ENCODE measurements at places on chromosomes 16 and 17.

- no peak for DNase-seq
These were observed 9.7 kb downstream of the TMC6 start for GRCh38 chr17:78118801-78119241.

DNA sequence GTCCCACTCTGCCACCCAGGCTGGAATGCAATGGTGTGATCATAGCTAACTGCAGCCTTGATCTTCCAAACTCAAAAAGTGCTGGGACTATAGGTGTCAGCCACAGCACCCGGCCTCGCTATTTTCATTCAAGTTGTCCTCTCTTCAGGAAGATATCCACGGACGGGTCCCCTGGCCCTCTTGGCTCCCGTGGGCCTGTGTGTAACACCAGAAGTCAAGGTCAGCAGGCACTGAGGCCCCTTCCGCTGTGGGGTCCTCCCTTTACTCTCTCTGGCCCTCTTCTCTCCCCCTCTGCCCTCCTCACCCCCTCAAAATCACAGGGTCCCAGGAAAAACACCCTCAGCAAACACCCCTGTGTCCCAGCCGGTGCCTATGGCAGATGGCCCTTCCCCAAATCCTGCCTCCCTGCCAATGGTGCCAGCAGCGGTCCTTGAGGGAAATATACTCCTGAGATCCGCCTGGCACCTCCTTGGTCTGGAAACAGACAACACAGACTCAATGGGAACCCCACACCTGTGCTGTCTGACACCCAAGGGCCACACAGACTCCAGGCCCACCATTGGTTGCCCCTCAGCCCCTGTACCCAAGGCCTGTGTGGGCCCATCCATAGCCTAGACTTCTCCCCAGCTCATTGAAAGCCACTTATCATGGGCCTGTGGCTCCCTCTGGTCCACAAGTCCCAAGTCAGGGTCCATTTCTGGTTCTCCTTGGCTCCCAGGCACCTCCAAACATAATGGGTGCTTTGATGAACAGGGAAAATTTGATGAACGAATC lies 221.5 kb downstream of the ZNF423 start:
- DNase-seq, result no peak

DNA sequence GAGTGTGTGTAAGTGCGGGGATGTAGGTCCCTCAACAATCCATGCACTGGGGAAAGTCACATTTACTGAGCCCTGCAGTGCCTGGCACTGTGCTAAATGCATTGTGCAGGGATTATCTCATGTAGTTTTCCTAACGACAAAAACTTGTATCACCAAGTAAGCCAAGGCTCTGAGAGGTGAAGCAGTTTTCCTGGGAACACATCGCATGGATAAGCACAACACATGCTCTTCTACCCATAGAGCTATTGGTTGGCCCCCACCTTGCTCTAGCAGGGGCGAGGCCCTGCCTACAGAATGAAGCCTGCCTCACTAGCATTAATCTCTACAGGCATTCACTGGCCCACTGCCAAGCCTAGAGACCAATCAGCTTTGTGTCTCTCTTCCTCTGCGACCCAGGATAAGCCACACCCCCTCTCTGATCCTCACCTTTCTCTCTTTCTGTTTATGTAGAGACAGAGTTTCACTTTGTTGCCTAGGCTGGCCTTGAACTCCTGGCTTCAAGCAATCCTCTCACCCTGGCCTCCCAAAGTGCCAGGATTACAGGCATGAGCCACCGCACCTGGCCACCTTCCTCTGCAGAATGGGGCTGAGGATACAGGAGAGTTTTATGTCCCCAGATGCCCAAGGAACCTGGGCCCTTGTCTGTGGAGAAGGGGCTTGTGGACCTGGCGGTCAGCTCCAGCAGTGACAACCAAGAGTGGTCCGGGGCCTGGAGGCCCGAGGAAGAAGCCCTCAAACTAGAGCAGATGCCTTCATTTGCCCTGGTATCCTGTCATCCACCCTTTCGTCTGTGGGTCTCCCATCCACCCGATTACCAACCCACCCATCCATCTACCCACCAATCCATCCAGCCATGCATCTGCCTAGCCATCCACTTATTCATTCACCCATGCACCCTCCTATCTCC lies 12.8 kb downstream of the CDH16 start:
- no peak for DNase-seq

DNA sequence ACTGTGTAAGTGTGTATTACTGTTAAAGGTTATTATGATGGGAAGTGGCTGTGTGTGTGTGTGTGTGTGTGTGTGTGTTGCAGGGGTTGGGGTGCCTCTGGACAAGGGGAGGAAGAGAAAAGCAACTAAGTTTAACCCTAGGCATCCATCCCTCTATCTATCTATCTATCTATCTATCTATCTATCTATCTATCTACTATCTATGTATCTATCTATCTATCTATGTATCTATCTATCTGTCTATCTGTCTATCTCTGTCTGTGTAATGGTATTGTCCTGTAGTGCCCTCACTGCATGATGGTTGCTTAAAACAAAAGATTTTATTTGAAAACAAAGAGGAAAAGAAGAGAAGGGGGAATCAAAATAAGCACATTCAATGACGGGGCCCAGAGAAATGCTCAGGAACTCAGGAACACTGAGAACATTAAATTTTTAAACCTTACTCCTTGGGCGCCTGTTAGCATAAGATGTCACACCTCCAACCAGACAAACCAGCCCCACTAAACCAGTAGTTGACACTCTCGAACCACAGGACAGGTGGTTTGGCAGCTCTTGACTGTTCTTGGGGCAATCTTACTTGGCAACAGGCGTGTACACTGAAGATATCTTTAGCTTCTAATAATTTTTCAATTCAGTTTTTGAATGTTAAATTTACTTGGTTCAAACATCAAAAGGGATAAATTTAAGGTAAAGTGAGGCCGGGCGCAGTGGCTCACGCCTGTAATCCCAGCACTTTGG lies 5.1 kb upstream of the RPL26 start:
- no peak for DNase-seq

- peak; percentile 65 for DNase-seq
These were observed at the start of gene DYNLRB2 for GRCh38 chr16:80540516-80541305. Gene DYNLRB2, plus strand, starts transcription at chr16:80540993. Its CDS starts 84 bp downstream, at chr16:80541077.

- no peak for DNase-seq
These were observed 106.2 kb downstream of the GRIN2A start for GRCh38 chr16:10076037-10076436.

- DNase-seq, result no peak
These were observed 23.3 kb upstream of the TAC4 start for GRCh38 chr17:49871211-49871610.

DNA sequence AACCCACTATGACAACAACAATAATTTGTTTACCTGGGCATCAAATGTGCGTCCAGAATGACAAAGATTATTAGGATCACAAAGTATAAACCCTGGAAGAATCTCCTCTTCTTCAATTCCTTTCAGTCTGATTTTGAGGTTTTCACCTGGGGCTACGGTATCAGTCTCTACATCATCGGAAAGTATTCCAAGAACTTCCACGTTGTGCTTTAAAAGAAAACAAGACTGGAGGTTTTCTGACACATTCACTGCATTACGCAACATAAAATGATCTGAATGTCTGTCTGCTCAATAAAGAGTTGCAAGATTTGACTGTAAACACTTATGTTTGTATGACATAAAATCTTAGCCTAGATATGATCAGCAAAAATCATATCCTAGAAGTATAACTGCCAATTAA lies 26.0 kb upstream of the RSL1D1 start:
- DNase-seq, result no peak

GRCh38 chr16:68644296-68644695 lies 814 bp upstream of the CDH3 start:
- DNase-seq, result no peak

DNA sequence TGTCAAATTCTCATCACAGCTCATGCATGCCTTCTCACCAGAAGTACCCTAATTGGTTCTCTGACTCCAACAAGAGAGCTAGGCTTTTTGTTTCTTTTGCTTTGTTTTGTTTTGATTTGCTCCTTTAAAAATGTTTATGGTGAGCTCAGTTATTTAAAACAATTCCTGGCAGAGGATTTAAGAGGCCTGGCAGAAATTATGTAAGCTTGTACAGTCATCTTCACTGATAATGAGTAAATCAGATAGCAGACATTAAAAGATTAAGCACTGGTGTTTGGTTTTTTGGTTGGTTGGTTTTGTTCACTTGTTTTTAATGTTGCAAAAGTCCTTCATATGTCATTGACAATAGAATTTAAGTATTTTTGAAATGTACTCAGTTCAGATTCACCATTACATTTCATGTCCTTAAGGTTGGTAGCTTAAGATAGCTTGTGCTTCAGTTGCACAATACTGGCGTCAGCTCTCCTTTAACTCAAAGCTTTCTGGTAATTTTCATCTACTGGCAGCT lies 378.9 kb downstream of the CDH13 start:
- no peak for DNase-seq

GRCh38 chr17:5516060-5516792 lies 29.9 kb downstream of the MIS12 start:
- no peak for DNase-seq

DNA sequence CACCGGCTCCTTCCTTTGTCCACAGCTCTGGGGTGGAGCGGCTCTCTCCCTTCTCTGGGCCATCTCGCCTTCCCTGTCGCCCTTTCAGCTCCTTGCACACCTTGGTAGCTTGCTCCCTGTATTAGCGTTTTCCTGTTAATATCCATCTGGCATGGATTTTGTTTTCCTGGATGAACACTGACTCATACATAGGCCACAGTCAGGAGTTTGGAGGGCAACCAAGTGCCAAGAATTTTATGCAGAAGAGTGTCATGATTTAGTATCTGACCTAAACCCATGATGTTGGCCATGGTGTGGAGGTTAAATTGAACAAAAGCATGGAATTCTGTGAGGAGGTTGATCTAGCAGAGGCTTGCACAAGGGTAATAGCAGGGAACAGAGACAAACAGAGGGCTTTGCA lies 180.9 kb downstream of the AIPL1 start:
- DNase-seq, result no peak

- DNase-seq, result no peak
These were observed 12.2 kb downstream of the CD300LD start for GRCh38 chr17:74579900-74580299.

- DNase-seq, result no peak
These were observed 114.6 kb upstream of the NOG start for GRCh38 chr17:56478836-56479447.

DNA sequence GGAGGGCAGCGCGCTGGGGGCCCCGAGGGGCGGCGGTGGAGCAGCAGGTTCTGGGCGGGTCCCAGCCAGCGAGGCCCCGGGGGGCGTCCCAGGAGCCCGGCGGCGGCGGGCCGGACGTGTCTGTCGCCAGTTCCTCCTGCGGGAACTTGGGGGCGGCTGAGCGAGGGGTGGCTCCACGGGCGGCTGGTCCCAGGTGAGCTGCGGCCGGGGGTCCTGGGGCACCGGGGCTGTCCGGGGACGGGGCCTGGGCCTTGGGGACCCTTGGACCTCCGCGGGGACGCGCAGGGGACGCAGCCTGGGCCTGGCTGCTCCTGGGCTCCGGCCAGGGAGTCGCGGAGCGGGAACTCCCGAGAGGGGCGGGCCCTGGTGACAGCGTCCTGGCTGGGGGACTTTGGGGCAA lies 54.2 kb upstream of the ZNF267 start:
- no peak for DNase-seq

- no peak for DNase-seq
These were observed 24.8 kb downstream of the OMG start for GRCh38 chr17:31272236-31272635.

- DNase-seq, result no peak
These were observed 198.6 kb downstream of the AATF start for GRCh38 chr17:37147301-37147812.

All from NCI-H1417 treated with DMSO at 0.1 percent for 48 hours (cell line).